ENCODE measurements at places on chromosomes 5 and 9.

DNA sequence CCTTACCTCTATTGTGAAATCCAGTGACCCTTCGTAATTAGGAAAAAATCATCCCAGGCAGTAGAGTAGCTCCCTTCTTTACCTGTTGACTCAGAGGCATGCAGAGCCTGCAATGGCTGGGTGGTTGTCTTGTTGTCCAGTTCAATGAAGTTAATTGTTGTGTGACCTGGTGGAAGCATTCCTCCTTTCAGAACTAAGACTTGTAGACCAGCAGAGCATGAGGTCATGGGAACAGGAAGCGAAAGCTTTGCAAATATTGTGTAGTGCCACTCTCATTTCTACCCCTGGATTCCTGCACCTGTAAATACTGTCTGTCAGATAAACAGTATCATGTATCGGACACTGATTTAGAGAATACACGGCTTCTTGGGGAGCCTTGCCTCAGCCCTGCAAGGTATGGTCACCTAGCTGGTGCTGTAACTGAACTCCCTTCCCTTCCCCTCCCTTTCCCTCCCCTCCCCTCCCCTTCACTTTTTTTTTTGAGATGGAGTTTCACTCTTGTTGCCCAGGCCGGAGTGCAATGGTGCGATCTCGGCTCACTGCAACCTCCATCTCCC lies 5.7 kb upstream of the PRXL2C start:
- DNase-seq = no peak

- DNase-seq = no peak
Measured at GRCh38 chr5:74866596-74867162, 492 bp upstream of the FAM169A start.

DNA sequence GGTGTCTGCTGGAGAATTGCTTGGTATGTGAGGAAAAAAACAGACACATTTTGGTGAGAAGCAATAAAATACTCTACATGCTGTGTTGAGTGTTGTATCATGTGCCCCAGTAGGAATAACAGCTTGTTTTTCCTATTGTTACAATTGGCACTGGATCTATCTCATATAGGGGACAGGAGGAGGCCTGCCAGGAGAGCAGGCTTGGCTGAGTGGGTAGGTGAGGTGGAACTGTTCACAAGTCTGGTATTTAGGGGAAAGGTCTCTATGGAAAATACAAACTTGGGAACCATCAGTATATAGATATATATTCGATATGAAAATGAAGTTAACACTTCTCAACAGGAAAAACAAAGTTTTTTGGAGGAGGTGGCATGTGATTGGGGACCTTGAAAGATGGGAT lies 9.5 kb upstream of the SH3TC2 start:
- DNase-seq = no peak

GRCh38 chr5:108212775-108213346 lies 169.0 kb downstream of the FBXL17 start:
- no peak for DNase-seq

- no peak for DNase-seq
Measured at GRCh38 chr9:34463098-34463900, 4.7 kb downstream of the DNAI1 start.
